Activated naive CD4-positive, alpha-beta T cell (primary cell): ENCODE measurements at places on chromosomes 3 and 15.

DNA sequence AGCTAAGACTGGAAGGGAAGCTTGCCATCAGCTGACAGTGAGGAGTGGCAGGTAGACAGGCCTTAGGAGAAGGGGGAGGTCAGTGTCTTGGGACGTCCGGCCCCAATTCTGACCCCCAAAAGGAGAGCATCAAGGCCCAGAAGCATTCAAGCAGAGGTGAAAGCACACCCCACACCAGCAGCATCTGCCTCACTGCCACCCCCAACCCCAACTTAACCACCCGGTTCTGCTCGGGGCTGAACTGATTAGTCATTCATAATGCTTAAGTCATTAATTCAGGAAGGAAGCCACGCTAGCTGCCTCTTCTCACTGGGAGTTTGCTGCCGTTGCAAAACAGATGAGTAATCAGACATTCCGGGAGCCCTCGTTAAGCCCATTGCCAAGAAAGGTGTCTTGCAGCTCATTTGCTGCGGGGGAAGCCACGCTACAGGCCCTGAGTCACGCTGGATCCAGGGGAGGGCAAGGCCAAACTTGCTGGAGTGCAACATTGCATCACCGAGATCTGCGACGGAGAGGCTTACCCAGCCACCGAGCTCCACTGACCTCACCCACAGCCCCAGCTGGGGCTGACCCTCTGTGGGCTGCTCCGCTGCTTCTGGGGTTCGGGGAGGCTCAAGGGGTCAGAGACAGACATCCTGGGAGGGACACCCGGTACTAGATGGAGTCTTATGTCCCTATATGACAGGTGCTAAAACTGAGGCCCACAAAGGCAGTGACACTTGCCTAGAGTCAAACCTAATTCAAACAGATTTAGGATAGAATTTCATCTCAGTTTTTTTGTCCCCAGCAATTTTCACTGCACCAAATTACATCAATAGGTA is 46.4 kb upstream of the HES1 start:
- no peak for DNase-seq

DNA sequence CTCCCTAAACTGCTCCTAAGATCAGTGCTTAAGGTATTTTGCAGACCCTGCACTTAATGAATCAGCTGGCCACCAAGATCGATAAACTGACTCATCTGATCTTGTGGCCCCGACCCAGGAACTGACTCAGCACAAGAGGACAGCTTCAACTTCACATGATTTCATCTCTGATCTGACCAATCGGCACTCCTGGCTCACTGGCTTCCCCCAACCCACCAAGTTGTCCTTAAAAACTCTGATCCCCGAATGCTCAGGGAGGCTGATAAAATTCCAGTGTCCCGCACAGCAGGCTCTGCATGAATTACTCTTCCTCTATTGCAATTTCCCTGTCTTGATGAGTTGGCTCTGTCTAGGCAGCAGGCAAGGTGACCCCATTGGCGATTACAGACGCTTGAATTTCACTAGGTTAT is 13.5 kb downstream of the HTR3E start:
- no peak for DNase-seq

GRCh38 chr15:42707068-42707467 is 29.9 kb downstream of the CDAN1 start:
- DNase-seq, result no peak

DNA sequence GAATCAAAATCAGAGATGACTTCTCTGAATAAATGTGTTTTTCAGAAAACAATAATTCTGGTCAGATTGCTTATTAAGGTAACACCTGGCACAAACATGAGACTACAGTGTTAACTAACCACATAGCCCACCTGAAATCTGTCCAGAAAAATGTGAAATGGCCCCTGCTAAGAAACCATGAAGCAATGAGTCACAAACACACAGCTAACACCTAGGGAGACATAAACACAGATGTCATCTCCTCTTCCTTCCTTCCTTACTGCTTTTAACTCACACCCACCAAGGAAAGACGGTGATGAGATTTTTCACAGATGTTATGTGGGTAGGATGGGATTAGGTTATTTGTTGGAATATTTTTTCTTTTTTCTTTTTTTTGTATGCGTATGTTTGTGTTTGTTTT is 315.0 kb upstream of the STAC start:
- DNase-seq, result no peak

- DNase-seq, result no peak
These were observed 9.1 kb downstream of the PLXND1 start for GRCh38 chr3:129597087-129597999.

- DNase-seq, result no peak
These were observed 80.9 kb upstream of the RPL32 start for GRCh38 chr3:12922306-12922705.

DNA sequence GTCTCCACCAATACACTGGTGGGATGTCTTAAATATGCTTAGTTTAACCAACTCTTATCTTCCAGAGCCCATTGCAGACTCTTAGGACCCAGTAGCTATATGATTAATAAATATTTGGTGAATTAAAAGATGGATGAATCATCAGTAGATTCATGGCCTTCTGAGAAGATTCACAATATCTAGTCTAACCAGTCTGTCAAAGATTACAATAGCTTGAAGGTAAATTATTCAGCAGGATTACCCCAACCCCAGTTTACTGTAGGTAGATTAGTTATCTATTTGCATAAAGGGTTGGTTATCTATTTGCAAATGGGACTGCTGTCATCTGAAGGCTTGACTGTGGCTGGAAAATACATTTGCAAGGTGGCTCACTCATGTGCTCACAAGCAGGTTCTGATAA is 239.4 kb upstream of the THRB start:
- no peak for DNase-seq

DNA sequence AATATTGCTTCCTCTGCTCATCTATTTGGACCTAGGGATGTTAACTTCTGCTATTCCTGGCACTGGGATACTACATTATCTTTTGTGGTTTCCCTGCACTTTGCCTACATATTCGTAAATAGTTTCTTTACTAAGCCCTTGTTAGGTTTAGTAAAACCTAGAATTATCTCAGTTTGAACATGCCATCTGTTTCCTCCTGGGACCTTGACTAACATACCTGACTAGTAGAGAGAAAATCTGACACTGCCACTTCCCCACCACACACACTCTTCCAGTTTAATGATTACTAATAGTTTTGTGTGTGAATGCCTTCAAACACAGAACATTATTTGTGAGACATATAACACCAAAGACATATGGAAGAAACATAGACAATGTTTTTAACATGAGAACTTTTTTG is 28.2 kb upstream of the SOX2 start:
- no peak for DNase-seq

DNA sequence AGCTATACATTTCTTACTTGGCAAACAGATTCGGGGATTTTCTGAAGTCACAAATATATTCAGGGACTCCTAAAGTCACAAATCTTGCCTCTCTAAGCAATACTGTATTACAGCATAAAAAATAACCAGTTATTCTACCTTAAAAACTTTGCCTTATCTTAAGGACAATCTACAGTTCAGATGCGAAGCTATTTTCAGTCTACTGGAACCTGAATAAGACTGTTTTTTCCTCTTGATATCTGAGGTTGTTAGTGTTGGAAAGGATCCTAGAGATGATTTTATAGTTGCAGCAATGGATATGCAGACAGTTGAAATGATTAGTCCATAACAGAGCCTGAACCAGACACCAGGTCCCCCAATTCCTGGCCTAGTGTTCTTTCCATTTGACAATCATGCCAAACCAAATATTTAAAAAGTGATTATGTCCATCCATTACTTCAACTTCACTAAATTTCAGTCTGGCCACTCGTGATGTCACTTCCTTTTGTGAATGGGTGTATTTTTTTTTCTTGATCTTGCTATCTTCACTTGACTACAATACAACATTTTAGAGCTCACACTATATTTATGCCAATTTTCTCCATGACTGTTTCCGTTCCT is 1.8 kb downstream of the HDGFL3 start:
- DNase-seq, result no peak

DNA sequence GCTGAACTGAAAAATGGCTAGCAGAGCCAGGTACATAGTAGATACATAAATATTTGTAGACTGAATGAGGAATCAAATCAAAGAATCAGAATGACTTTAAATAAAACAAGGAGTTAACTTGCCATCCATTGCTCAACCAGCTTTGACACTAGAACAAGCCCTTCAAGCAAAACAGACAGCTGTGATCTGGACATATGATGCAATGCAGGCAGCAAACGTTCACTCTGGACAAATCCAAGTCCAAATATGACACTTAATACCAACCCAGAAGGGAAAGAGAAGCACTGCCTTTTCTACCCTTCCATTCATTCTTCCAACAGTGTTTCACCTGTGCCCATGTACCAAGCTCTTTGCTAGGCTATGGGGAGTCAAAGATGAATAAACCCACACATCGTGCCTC is 4.5 kb downstream of the THRB start:
- no peak for DNase-seq
